ENCODE measurements at places on chromosomes 5 and 9.

DNA sequence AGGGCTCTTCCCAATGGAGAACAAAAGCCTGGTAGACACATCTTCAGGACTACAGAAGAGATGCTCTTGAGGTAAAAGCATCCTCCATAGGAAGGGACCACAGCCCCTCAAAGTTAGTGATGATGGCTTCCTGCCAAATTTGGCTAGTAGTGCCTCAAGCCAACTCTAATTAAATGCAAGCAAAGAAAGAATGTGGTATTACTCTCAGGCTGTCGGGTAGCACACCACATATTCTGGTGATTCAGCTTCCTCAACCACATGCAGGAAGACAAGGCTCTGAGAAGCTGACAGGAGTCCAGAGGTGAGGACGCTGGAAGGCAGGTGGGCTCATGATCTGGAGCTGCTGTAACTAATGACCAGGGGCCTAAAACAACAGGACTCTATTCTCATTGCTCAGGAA lies 37.2 kb upstream of the S1PR3 start:
- no peak for DNase-seq

GRCh38 chr5:77316871-77317661 lies 106.6 kb downstream of the PDE8B start:
- DNase-seq: no peak

DNA sequence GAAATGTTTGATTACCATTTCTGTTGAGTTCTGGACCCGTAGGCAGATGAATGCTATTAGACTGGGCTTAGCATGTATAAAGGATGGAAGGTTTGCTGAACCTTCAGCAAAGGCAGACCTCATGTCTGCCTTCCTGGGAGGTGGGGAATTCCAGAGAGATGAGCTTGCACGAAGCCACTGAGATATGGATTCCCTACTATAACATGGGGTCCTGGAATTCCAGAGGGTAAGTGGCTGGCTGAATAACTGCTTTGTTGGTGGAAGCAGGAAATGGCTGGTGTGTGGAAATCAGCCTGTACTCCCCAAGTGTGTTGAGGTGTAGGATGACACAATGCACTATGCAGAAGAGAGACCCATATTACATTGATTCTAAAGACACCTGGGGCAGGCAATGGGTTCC lies 526.4 kb downstream of the CTNND2 start:
- no peak for DNase-seq

DNA sequence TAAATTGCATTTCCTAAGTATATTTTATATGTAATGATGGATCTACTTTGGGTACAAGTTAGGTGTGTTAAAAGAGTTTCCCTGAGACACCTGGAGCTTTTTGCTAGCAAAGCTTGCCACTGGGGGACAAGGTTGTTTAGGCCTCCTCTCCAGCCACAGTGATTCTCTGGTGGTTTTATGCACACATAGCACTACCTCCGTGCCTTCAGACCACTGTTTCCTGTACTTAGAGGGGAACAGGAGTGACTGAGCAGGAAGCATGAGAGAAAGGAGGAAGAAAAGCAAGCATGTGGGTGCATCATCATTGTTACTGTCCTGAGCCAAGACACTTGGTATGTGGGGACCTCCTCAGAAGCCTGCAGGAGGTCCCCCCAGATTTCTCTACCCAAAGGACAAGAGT lies 272.1 kb downstream of the RASEF start:
- DNase-seq: no peak

- DNase-seq: no peak
Observed at GRCh38 chr9:106880863-106881262, 17.9 kb downstream of the ZNF462 start.

- no peak for DNase-seq
Observed at GRCh38 chr5:63726496-63726895, 235.7 kb downstream of the HTR1A start.

DNA sequence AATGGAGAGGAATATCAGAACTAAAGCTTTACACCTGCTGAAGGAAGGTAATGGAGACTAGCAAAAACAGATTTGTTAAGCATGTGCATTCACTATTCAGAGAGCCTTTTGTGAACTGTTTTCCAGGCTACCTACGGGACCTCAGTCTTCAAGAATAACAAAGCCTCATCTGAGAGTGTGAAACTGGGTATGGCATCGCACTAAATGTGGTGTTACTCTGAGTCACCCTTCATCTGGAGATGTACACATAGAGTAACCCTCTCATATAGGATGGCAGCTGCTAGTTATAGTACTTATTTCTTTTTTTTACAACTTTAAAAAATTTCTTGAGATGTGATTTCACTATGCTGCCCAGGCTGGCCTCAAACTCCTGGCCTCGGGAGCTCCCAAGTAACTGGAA lies 306.8 kb downstream of the ZNF608 start:
- DNase-seq: no peak

- no peak for DNase-seq
Observed at GRCh38 chr5:95916687-95917085, 45.0 kb downstream of the ELL2 start.

DNA sequence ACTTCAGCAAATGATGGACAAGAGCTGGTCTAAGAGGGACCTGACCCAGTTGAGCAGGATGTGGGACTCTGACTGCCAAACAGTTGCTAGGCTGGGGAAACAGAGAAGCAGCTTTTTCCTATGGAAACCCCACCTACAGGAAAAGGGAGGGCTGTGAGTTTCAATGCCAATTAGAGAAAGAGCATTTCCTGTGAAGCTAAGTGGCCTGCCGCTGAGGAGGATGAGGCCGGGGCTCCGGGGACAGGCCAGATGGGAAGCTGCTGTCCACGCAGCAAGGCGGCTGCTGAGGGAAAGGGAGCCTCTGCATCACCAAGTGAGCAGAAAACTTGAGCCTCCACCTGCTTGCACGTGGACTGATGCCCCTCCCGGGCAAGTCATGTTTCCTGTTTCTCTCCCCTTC lies at the start of gene PCDH12:
Gene PCDH12 (minus strand): TSS at position 90 of the 400 bp plus-strand sequence. CDS start 351 bp downstream, outside the sequence.
- DNase-seq: no peak

DNA sequence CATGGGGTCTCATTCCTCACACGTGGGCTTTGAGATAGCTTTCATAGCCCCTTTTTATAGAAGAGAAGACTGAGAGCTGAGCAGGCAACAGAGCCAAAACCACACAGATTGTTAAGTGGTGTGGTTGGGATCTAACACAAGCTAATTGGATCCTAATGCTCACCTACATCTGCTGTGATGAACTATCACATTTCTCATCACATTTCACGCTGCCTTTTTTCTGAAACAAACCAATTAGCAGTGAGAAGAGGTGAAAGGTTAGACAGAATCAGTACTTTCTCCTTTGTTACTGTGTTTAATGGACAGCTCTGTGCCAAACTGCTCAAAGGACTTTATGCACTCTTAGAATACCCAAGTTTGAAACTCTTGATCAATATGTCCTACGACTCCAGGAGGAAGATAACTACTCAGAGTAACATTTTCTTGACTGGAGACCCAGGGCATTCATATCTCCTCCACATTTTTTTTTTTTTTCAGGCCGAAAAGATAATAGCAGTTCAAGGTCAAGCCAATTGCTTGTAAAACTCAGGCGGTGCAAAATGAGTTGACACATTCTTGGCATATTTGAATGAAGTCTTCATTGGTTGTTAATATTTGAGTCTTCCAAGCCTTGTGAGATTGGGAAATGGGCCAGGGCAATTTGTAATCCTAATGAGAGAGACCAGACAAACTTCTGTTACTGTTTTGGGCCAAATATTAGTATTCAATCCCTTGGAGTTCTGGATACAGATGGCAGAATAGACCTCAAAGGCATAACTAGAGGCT lies 138.4 kb downstream of the KCTD16 start:
- DNase-seq: no peak

DNA sequence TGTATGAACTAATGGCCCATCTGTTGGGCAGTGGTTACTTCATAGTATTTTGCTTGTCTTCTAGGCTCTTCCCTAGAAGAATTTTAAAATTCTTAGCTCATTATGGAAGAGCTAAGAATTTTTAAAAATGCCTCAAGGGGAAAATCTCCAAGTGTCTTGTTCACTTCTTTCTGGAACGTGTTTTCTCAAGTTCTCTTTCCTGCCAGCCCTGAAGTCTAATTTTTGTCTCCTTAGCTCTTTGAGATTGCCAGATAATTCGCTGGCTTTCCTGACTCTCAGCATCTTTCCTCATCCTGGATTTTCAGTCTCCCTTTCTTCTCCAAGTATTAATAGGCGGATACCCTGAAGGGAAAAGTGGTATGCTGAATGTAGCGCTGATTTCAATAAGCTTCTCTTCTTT lies 395.4 kb downstream of the ARRDC3 start:
- DNase-seq: no peak

GRCh38 chr9:98839724-98840123 lies 32.3 kb downstream of the GALNT12 start:
- DNase-seq: no peak

DNA sequence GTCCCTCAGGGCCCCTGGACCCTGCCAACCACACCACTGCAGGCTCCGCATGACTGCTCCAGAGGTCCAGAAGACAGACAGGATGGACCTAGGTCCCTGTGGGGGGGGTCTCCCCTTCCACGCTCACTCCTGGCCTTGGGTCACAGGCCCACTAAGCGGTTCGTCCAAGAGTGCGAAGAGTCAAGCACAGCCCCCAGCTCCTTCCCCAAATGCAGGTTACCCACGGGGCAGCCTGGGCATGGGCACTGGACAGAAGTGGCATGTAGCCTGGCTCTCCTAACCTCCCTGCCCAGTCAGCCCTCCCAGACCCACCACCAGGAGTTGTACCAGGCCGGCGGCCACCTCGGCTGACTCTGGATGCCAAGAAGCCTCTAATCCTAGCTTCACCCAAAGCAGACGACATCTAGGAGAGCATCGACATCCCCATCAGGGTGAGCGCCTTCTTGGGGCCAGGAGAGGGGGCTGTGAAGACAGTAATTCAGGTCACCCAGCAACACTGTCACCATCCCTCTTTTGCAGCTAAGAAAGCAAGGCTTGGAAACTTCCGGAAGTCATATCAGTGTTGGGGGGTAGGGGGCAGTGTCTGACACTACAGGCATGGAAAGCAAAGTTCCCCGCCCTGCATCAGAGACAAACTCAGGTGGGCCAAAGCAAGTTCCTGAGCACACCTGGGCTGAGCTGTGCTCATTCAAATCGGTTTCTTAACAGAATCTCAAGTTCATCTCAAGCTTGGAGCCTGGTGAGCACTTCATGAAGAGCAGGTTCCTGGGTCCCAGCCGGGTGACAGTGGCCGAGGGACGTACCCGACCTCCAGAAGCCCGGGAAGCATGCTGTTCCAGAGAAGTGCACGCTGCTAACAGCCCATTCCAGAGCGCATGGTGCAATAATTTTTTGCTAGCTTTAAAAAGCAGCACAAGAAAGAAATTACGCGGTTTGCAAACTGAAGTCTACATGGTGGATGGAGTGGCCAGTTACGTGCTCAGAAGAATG lies 68.7 kb downstream of the SEMA4D start:
- no peak for DNase-seq

GRCh38 chr9:5846501-5846921 lies 13.6 kb upstream of the ERMP1 start:
- DNase-seq: no peak

DNA sequence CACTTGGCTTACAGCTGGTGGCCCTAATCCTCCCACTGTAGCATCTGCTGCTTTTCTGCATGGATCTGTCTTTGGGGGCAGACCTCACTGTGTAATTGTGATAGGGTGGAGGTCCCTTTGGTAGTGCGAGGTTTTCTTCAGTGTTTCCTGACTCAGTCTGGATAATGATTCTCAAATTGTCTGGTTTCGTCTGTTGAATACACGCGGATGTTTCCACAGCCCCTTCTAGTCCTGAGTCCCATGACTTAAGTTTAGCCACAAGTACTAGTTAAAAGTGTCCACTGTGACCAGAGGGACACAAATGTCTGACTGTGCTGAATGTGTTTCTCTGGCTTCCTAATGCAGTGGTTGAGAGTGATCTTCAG lies 70.5 kb downstream of the LMNB1 start:
- no peak for DNase-seq

DNA sequence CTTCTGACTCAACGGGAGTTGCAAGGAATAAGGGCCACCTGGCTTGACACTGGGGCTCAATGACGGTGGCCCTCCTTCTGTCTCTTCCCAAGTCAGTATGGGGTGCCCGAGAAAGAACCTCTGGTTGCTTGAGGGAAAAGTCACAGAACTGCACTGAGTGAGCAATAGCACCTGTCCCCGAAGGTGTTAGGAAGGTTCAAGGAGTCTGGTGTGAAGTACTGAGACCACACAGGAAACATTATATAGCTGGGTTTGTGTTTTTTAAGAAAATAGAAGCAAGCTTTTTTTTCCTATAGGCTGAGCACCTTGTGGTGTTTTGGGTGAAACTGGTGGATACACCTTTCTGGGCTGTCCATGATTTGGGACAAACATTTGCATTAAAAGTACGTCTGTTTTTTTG lies 62.9 kb downstream of the SPIN1 start:
- no peak for DNase-seq

- no peak for DNase-seq
Observed at GRCh38 chr5:148615644-148616275, 38.6 kb downstream of the HTR4 start.

DNA sequence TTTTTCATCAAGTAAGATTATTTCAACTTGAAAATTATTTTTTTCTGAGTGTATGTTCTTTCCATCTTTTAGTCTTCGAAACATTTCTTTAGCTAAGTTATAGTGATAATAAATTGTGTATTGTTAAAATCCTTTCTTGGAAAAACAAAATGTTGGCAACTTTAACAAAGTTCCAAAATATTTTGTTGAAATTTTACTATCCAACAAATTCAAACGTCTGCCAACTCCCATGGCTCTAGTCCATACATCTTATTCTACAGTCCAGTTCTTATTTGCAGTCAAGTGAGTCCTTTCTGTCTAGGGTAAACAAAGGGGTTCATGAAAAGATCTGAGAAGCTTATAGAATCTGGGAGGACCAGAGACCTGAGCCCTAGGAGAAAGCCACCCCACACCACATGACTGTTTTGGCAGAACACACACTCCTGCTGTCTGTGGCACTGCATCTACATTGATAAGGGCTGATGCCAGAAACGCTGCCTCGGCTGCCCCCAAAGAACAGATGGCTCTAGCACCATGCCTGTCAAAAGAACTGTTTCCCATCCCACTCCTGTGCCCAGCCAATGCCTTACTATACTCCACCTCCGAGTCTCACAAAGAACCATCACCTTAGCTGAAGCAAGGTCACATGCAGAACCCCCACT lies 47.5 kb downstream of the FEM1C start:
- DNase-seq: no peak

GRCh38 chr5:132498152-132498551 lies 7.6 kb upstream of the IRF1 start:
- DNase-seq: no peak

DNA sequence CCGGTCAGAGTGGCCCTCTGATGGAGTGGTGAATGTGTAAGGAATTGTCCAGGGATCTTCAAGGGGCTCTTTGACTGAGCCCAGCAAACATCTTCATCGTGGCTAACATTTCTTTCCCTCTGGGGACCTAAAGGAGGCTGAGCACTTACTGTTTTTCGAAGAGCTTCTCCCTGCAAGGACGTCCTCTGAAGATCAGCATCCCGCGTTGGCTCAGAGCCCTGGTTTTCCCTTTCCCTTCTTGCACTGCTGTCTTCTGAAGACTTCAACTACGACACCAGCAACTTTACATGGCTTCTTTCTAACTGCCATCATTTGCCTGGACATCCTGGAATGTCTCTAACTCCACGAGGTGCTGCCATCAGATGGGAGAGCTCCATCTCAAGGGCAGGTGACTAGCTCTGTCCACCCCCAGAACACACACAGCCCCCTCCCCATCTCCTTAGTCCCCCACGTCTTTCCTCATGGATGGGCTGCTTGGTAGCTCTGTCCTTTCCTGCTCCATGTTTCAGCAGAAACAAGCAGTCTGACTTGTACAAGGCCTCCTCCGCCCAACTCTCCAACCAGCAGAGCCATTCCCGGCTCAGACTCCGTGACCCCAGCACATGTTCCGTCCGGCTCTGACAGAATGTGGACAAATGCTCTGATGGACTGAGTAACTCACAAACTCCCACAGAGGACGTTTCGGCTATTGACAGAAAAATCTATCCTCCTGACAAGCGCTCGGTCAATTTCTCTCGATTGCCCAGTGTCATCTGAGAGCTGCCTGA lies 17.1 kb downstream of the SHB start:
- no peak for DNase-seq
